Pancreas (tissue), 10 donors: ENCODE measurements at places on chromosomes 3 and 15. TPM values are rescaled to one million over a fixed set of nuclear protein-coding genes. Genes with fewer than 3 reads are reported as not detected.

DNA sequence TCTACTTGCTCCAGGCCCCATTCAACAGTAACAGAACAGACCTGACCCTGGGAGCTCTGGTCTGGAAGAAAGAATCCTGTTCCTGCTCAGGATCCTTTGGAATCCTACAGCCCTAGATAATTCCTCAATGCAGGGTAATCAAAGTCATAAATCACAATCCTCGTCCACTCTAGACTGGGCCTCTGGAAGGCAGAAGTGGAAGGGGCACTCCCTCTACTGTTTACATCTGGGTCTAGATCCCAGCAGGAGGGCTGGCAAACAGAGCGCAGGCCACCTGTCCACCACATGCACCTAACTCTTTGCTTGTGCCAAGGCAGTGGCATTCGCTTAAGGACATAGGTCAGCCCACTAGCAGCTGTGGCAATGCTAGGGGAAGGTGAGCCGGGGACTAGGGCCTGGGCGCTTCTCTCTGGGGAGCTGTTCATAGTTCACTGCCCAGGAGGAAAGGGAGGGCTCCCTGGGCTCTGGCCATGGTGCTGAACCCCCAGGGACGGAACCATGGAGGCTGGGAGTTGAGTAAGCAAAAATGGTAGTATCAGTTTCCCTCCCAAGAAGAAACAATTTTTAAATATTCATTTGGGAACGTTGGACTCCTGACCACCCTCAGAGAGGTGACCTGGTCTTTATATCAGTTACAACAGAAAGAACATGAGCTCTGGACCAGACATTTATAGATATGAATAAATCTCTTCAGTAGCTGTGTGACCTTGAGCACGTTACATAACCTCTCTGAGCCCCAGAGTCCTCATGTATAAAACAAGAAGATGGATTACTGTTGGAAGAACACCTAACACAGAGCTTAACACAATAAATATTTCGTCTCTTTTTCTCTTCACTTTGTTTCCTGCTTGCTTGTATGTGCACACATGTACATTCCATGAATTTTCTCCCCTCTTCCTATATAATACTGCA is 90.2 kb downstream of the NTRK3 start:
- no peak for DNase-seq
- no peak overlapping the region for H3K27ac ChIP-seq
- H3K36me3 ChIP-seq: no peaks in the 10 kb centered on the region

The ANKRD63 gene
- total RNA-seq: not detected

DNA sequence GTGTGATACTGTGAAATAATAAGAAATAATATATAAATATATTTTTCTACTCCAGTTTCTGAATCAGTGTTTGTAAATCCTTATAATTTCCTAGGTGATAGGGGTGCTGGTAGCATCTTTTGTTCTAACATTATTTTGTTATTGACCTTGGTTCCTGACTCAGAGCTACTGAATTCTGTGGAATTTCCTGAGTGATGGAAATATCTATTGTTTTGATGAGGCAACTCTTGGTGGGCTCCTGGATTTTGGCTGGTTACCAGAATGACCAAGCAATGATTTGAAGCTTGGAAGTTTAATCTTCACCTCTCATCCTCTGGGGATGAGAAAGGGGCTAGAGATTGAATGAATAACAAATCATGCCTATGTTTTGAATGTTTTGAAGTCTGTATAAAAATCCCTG is 377.3 kb downstream of the LPP start:
- DNase-seq: no peak
- H3K27me3 ChIP-seq: no peaks in the 10 kb centered on the region
- H3K36me3 ChIP-seq: no peaks in the 10 kb centered on the region

DNA sequence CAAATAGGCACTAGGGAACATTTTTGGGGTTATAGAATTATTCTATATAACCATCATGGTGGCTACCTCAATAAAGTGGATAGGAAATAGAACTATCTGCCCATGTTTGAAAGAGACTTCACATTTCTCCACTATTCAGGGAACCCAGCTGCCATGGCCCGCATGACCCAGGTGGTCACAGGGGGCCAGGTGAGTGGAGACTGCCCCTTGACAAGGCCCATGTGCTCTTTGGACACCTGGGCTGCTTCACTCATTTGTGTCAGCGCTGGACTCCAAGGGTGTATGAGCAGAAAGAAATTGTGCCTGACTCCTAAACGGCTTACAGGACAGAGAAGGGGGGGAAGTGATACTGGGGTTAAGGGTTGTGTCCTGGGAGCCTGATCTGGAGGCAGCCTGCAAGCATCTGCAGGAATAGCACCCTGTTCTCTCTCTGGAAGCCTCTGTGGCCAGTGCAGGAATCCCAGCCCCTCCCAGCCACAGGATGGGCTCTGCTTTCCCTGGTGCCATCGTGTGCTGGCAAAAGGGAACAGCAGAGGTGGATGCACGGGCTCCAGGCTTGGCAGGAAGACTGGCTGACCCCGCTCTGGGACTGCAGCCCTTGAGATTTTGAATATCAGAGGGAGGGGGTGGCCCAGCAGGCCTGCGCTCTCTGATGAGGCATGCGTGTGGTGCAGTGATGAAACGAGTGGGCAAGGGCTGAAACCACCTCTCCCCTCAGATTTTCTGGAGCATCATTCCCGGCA is 9.1 kb upstream of the C3orf22 start:
- H3K27me3 ChIP-seq: no peaks in the 10 kb centered on the region
- DNase-seq: no peak
- no peaks in the 10 kb centered on the region for H3K4me1 ChIP-seq
- H3K4me3 ChIP-seq: no peak overlapping the region
- no peaks in the 10 kb centered on the region for H3K36me3 ChIP-seq
- H3K27ac ChIP-seq: no peak overlapping the region

The ASB14 gene
- total RNA-seq: not detected

- no peak overlapping the region for H3K27ac ChIP-seq
- H3K36me3 ChIP-seq: no peaks in the 10 kb centered on the region
Measured at GRCh38 chr3:63050548-63051177, 175.4 kb upstream of the CADPS start.

DNA sequence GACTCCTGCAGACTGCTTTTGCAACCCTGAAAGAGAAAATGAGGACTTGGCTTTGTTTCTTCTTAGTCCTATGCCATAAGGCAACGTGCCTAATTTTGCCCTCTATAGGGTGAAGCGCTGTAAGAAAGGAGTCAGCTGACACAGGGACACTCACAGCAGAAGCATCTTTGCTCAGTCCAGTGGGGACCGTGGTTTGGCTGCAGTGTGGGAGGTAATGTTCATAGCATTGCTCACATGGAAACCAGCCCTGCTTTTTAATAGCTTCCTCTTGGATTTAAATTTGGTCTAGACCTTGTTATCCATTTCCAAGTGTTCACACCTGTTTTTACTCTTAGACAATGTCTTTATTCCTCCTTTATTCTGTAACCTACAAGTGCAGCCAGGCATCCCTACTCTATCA is 1032.1 kb downstream of the NTRK3 start:
- no peak for DNase-seq
- H3K36me3 ChIP-seq: no peaks in the 10 kb centered on the region
- H3K27ac ChIP-seq: no peak overlapping the region
- no peaks in the 10 kb centered on the region for H3K27me3 ChIP-seq
- no peaks in the 10 kb centered on the region for H3K4me1 ChIP-seq

DNA sequence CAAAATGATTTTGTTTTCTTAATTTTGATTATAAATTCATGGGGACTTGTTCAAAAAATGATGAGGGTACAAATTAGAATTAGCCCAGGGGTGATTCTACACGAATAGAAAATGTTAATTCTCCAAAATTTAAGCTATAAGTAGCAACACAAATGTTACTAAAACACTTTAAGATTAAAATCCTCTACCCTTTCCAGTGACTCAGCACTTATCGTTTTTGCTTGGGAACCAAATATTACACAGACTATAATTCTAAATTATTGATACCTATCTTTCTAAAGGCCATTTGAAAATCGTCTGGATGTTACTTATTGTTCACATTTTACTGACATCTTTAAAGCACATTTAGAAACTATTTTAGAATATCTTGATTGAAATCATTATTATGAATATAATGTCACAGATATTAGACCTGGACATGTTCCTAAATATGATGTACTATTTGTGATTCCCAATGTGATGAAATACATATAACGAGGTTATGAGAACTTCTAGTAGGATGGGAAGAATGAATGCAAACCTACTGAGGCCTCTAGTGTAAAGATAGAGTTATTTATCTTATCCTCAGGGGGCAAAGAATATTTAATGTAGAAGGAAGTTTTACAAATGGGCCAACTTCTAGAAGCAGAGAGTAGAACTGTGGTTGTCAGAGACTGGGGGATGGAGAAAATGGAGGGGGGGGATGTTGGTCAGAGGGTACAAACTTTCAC is 132.0 kb upstream of the TP63 start:
- H3K27me3 ChIP-seq: no peaks in the 10 kb centered on the region
- H3K4me3 ChIP-seq: no peak overlapping the region
- DNase-seq: no peak

The BNC1 gene
- total RNA-seq: not detected

DNA sequence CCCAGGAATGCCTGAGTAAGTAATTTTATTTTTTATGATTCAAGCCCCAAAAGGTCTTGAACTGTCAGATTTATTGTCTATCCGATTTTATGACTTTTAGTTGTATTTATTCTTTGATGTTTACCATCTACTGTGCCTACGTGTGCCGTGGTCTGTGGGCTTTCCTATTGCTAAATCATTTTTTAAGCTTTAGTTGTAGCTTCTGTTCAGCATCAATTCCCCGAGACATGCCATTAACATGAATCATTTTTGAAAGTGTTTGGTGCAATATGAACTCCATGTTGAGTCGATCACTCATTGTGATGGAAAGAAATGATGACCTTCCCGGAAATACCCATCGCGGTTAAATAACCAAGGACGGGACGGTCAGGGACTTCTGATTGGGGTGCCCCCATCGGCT is 268.7 kb upstream of the THRB start:
- H3K4me3 ChIP-seq: no peak overlapping the region
- H3K27me3 ChIP-seq: no peaks in the 10 kb centered on the region
- H3K4me1 ChIP-seq: no peaks in the 10 kb centered on the region
- H3K27ac ChIP-seq: no peak overlapping the region
- H3K36me3 ChIP-seq: no peaks in the 10 kb centered on the region
- DNase-seq: no peak
